ENCODE measurements at places on chromosomes 2 and 18. TPM values are rescaled to one million over a fixed set of nuclear protein-coding genes. Genes with fewer than 3 reads are reported as not detected.

- no peaks in the 10 kb centered on the region for H3K27me3 ChIP-seq
- DNase-seq: no peak
- H3K27ac ChIP-seq: no peak overlapping the region
- H3K4me3 ChIP-seq: no peak overlapping the region
These were observed 25.9 kb downstream of the ENOSF1 start for GRCh38 chr18:686339-687111.

- H3K36me3 ChIP-seq: no peaks in the 10 kb centered on the region
- H3K4me3 ChIP-seq: no peak overlapping the region
- no peak overlapping the region for H3K27ac ChIP-seq
- H3K4me1 ChIP-seq: no peaks in the 10 kb centered on the region
These were observed 50.9 kb downstream of the CACNB4 start for GRCh38 chr2:152047824-152048471.

DNA sequence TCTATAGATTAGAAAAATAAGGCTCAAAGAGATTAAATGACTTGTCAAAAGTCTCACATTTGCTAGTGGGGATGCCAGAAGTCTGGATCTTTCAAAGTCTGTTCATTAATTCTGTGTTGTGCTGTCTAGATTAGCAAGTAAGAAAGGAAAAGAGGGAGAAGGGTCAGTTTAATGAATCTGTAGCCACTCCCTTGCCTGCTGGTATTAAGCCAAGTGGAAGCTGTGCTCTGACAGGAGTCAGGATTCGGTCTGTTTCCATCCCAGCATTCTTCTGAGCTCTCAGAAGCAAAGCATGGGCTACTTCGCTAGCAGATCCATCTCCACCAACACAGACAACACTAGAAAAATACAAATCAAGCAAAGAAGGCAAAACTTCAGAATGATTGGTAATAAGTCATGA, 98.5 kb downstream of the CERKL start:
- no peaks in the 10 kb centered on the region for H3K4me1 ChIP-seq
- no peak overlapping the region for H3K27ac ChIP-seq
- H3K36me3 ChIP-seq: no peaks in the 10 kb centered on the region

DNA sequence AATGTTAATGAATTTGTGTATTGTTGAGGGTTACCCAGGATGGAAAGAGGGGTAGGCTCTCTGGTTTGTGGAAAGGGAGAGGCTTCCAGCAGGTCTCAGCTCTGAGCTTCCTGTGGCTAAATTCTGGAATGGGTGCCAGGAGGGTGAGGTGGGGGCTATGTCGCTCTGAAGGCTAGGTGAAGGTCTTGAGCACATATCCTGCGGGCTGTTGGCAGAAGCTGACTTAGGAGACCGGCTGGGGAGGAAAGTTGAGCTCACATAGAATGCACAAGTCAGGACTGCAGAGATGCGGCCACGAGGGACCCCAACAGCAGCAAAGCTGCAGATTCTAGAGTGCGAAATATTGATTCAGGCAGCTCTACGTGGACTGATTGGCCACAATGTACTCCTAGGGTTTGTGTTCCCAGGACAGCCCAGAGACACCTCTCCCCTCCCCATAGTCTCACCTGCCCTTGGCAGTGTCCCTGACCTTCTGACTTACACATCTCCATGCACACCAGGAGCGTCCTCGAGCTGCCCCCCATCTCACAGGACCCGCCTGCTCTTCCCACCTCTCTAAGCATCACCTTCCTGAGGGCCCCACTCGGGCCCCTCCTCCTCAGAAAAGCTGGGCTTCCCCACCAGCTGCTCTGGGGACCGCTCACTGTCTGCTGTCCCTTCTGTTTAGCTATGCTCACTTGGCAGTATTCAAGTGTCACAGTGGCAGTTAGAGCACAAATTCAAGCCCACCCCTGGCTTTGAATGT, 72.6 kb downstream of the ALK start:
- H3K4me3 ChIP-seq: no peak overlapping the region
- H3K4me1 ChIP-seq: no peaks in the 10 kb centered on the region
- no peak overlapping the region for H3K27ac ChIP-seq
- H3K27me3 ChIP-seq: no peaks in the 10 kb centered on the region
- DNase-seq: no peak
- H3K36me3 ChIP-seq: no peaks in the 10 kb centered on the region

DNA sequence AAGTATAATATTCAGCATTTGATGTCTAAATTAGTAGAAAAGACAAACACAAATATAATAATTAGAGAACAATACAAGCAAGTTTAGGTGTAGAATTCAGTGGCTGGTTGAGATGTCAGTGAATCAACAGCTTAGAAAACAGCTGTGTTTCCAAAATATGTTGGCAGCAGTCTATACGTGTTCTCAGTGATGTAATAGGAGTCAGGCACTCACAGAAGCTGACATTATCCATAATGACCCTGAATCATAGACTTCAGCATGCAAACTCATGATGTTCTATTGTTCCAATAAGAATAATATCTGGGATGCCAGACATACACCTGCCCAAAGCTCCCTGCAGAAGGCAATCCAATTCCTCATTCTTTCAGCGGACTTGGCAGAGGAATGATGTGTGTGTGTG, 164.7 kb downstream of the SLC8A1 start:
- H3K4me1 ChIP-seq: no peaks in the 10 kb centered on the region
- H3K27ac ChIP-seq: no peak overlapping the region
- DNase-seq: no peak
- H3K27me3 ChIP-seq: no peaks in the 10 kb centered on the region
- no peaks in the 10 kb centered on the region for H3K36me3 ChIP-seq
- H3K4me3 ChIP-seq: no peak overlapping the region

DNA sequence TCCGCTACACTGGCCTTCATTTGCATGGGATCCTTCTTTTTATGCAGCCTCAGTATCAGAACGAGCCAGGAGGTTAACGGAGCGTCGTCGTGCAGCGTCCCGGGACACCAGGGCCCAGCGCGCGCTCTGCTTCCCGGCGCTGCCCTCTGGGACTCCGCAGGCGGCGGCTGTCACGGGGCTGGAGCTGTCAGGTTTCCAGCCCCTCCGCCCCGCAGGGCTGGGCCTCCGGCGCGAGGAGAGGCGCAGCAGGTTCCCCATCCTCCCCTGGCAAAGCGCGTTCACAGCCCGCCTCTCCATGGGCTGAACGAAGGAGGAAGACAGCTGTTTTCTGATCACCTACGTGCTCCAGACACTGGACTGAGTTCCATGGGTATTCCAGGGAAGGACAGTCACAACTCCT, 12.5 kb upstream of the PAX8 start:
- DNase-seq: no peak
- H3K27me3 ChIP-seq: no peaks in the 10 kb centered on the region
- H3K27ac ChIP-seq: no peak overlapping the region
- H3K36me3 ChIP-seq: no peaks in the 10 kb centered on the region

GRCh38 chr2:232831496-232831895, 38.6 kb upstream of the SNORC start:
- H3K4me1 ChIP-seq: no peaks in the 10 kb centered on the region
- no peak overlapping the region for H3K4me3 ChIP-seq

GRCh38 chr2:111246620-111247061, 125.9 kb downstream of the BCL2L11 start:
- H3K27ac ChIP-seq: no peak overlapping the region
- no peaks in the 10 kb centered on the region for H3K27me3 ChIP-seq
- no peaks in the 10 kb centered on the region for H3K4me1 ChIP-seq

- no peaks in the 10 kb centered on the region for H3K36me3 ChIP-seq
- no peak overlapping the region for H3K27ac ChIP-seq
- no peaks in the 10 kb centered on the region for H3K4me1 ChIP-seq
These were observed 21.4 kb upstream of the CNOT11 start for GRCh38 chr2:101231240-101231639.

- no peak overlapping the region for H3K4me3 ChIP-seq
- no peak overlapping the region for H3K27ac ChIP-seq
- H3K36me3 ChIP-seq: no peaks in the 10 kb centered on the region
These were observed 2.6 kb downstream of the HAAO start for GRCh38 chr2:42789751-42790150.

DNA sequence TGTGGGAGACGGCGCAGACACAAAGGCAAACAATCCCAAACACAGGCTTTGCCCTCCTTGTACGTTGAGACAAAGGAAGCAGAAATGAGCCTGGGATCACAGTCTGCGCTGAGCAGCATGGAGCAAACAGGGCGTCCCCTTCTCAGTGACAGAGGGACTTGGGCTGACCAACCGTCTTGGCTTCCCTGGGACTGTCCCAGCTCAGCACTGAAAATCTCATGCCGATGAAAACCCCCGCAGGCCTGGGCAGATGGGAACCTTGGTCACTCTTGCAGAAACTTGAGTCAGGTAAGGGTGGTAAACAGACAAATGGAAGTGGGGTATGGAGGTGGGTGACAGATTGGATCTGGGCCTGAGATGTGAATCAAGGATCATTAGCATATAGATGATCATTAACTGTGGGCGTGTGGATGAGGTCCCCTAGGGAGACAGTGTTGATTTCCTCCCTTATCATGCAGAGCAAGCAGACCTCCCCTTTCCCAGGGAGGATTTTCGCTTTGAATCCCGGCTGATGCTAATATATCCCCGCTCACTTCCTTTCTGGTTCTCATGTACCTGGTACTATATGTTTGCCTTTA, 19.1 kb upstream of the SH3BP4 start:
- H3K36me3 ChIP-seq: no peaks in the 10 kb centered on the region
- no peaks in the 10 kb centered on the region for H3K4me1 ChIP-seq
- H3K4me3 ChIP-seq: no peak overlapping the region

DNA sequence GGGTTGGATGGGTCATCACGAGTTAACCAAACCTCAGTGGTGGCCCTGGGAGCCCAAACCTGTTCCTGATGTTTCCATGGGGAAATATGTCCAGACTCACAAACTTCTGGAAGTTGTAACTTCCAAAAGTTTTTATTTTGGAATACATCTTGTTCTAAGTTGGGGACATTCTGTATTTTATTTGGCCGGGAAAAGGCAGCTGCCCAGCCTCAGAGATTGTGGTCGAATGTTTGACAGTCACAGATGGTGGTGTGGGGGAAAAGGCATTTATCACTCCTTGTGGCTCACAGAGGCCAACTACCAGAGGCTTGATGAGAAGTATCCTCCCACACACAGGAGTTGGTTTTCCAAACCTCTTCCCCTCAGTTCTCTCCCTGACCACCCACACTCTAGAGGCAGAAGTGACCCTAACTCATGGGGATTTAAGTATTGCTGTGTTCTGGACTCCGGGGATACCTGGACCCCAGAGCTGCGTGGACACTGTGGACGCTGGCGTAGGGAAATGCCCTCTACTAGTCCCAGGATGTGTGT, 124.7 kb upstream of the PPP1CB start:
- no peak overlapping the region for H3K27ac ChIP-seq
- no peaks in the 10 kb centered on the region for H3K27me3 ChIP-seq

DNA sequence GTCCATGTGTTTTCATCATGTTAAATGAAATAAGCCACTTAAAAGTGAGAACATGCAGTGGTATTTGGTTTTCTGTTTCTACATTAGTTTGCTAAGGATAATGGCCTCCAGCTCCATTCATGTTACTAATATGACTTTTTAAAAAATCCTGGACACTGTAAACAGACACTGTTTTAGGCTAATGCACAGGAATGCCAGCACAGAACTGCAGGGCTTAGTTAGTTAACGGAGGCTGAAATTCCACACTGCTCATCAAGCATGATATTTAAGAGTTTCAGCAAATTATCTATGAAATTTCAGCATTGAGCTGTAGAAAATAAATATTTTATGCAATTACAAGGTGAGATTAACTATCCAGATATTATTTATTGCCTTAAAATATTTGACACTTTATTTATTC, 42.5 kb upstream of the PAX3 start:
- H3K27me3 ChIP-seq: no peaks in the 10 kb centered on the region
- DNase-seq: no peak
- no peaks in the 10 kb centered on the region for H3K36me3 ChIP-seq
- H3K27ac ChIP-seq: no peak overlapping the region
- H3K4me3 ChIP-seq: no peak overlapping the region

GRCh38 chr2:218022131-218022850, 19.5 kb upstream of the TNS1 start:
- no peak overlapping the region for H3K27ac ChIP-seq
- DNase-seq: no peak
- H3K27me3 ChIP-seq: no peaks in the 10 kb centered on the region
- no peaks in the 10 kb centered on the region for H3K4me1 ChIP-seq

- no peak overlapping the region for H3K27ac ChIP-seq
- H3K27me3 ChIP-seq: no peaks in the 10 kb centered on the region
- no peak for DNase-seq
- H3K4me1 ChIP-seq: no peaks in the 10 kb centered on the region
- no peak overlapping the region for H3K4me3 ChIP-seq
- H3K36me3 ChIP-seq: no peaks in the 10 kb centered on the region
These were observed 105.5 kb upstream of the HDAC4 start for GRCh38 chr2:239506101-239506857.

DNA sequence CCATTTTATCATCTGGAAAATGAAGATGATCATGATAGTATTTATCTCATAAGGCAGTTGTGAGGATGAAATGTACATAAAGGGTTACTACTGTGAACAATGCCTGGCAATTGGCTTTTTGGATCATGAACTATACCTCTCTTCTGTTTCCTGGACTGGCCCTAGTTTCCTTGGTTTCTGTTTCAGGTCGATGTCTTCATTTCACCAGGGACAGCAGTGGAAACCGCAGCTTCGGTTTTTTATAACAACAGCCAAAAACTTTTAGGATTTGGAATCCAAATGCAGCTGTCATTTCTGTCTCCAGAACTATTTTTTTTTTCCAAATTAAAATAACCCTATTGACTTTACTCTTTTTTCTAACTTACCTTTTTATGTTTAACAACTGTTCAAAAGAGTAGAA, 425.1 kb downstream of the RND3 start:
- no peaks in the 10 kb centered on the region for H3K36me3 ChIP-seq
- no peak overlapping the region for H3K27ac ChIP-seq
- no peak overlapping the region for H3K4me3 ChIP-seq
- no peak for DNase-seq
- no peaks in the 10 kb centered on the region for H3K4me1 ChIP-seq

DNA sequence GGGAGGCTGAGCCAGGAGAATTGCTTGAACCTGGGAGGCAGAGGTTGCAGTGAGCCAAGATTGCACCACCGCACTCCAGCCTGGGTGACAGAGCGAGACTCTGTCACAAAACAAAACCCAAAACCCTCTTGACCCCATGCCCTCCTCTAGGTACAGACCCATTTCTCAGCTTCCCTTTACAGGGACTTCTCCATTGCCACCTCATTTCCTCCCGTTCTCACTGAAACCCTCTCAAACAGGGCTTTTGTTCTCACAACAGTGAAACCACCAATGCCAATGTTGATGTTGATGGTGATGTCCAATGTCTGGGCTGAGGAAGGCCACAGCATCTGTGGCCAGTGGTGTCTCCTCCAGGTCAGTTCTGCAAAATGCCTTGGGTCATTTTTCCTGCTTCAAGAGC, 69.0 kb upstream of the ZCCHC2 start:
- H3K27me3 ChIP-seq: peaks cover 4% of the 10 kb centered on the region
- H3K4me1 ChIP-seq: no peaks in the 10 kb centered on the region
- H3K27ac ChIP-seq: no peak overlapping the region
- no peak overlapping the region for H3K4me3 ChIP-seq
- no peaks in the 10 kb centered on the region for H3K36me3 ChIP-seq
- no peak for DNase-seq

GRCh38 chr2:236856848-236857235, 228.8 kb upstream of the COPS8 start:
- no peaks in the 10 kb centered on the region for H3K4me1 ChIP-seq
- no peaks in the 10 kb centered on the region for H3K27me3 ChIP-seq
- H3K36me3 ChIP-seq: no peaks in the 10 kb centered on the region
- H3K27ac ChIP-seq: no peak overlapping the region
- H3K4me3 ChIP-seq: no peak overlapping the region
- DNase-seq: no peak

AGBL5 gene
- total RNA-seq: 17.3 TPM

PROM2 gene
- 0.18 TPM for total RNA-seq

CDH19 gene
- total RNA-seq: not detected

PLEKHM3 gene
- 6.9 TPM for total RNA-seq

GAD1 gene
- 1.0 TPM for total RNA-seq

CD28 gene
- total RNA-seq: 64.1 TPM

TUBA4B gene
- total RNA-seq: not detected

SERPINB3 gene
- total RNA-seq: not detected

MDH1B gene
- 1.2 TPM for total RNA-seq

All from CD8-positive, alpha-beta memory T cell (primary cell).